ENCODE measurements at places on chromosomes 7 and 10. TPM values are rescaled to one million over a fixed set of nuclear protein-coding genes. Genes with fewer than 3 reads are reported as not detected.

DNA sequence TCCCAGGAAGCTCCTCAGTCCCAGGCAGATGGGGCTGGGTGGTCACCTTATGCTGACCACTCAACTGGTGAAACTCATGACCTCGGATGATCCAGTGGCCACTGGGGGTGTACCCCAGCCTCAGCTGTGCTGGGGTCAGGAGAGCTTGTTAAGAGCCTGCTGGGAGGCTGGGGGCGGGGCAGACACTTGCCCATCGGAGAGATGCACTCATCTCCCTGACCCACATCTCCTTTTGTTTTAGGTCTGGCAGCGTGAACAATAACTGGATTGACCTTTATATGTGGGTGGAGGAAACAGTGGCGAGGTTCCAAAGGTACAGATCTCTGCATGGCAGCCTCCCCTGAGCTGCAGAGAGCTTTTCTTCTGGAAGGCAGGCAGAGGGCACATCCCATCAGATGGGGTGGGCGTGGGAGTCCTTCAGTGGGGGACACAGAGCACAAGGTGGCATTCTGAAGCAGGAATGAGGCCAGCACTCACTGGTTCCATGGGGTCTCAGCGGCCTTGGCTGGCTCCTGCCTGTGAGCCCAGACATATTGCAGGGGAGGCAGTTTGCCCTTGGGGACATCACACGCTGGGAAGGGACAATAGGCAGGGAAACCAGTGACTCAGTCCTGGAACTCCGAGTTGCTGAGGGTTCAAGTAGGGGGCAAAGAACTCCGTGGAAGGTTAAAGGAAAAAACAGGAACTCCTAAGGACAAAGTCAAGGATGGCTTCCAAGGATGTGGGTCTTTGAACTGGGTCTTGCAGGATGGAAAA lies 5.2 kb downstream of the ANTXRL start:
- no peak overlapping the region for H3K4me3 ChIP-seq
- H3K27me3 ChIP-seq = no peaks in the 10 kb centered on the region
- no peaks in the 10 kb centered on the region for H3K4me1 ChIP-seq
- no peaks in the 10 kb centered on the region for H3K36me3 ChIP-seq

- no peak overlapping the region for H3K27ac ChIP-seq
- H3K36me3 ChIP-seq = no peaks in the 10 kb centered on the region
- H3K4me3 ChIP-seq = no peak overlapping the region
- H3K27me3 ChIP-seq = no peaks in the 10 kb centered on the region
- DNase-seq = no peak
These were observed 168.6 kb upstream of the NEBL start for GRCh38 chr10:21065621-21066248.

- H3K27ac ChIP-seq = no peak overlapping the region
- no peaks in the 10 kb centered on the region for H3K27me3 ChIP-seq
- DNase-seq = no peak
- no peak overlapping the region for H3K4me3 ChIP-seq
- no peaks in the 10 kb centered on the region for H3K36me3 ChIP-seq
These were observed 118.9 kb downstream of the ITIH5 start for GRCh38 chr10:7547829-7548228.

GRCh38 chr10:31683682-31684081 lies 244.9 kb downstream of the ARHGAP12 start:
- no peaks in the 10 kb centered on the region for H3K4me1 ChIP-seq
- H3K36me3 ChIP-seq = no peaks in the 10 kb centered on the region
- no peaks in the 10 kb centered on the region for H3K27me3 ChIP-seq

DNA sequence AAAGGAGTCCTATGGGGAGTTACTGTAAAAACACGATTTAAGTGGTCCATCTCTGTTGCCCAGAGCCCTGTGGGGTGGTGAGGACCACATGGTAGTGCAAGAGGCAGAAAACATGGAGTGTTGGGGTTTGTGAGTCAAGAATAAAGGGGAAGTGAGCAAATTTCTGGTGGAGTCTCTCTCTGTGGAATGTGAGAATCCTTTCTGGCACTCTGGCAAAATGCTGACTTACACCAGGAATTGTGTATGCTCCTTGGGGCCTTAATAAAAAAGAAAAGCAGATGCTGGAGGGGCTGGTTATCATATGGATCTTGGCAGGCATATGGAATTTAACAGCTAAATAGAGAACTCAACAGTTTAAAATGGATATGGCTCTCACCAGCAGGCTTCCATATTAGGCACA lies 486.0 kb downstream of the TNS3 start:
- no peaks in the 10 kb centered on the region for H3K36me3 ChIP-seq
- H3K4me1 ChIP-seq = no peaks in the 10 kb centered on the region
- H3K27ac ChIP-seq = no peak overlapping the region
- no peak for DNase-seq

- H3K27me3 ChIP-seq = no peaks in the 10 kb centered on the region
- H3K27ac ChIP-seq = no peak overlapping the region
- H3K4me1 ChIP-seq = peaks cover 5% of the 10 kb centered on the region
- H3K4me3 ChIP-seq = no peak overlapping the region
- DNase-seq = no peak
- no peaks in the 10 kb centered on the region for H3K36me3 ChIP-seq
These were observed 608.2 kb downstream of the PARD3 start for GRCh38 chr10:34206935-34207268.

DNA sequence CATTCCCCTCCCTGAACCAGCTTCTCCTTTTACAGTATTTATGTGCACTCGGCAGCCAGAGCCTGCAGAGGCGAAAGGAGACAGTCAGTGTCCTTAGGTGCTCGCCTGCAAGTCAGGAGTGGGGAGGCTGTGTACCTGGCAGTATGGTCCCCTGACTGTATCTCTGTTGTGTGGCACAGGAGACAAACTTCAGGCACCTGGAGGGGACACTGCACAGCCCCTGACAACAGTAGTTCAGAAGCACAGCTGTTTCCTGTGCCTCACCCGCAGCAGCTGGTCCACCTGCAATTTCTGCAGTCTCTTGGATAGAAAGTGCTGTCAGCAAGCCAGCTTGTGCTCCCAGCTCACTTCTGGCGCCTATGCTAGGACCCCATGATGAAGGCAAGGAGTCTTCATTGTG lies 73.4 kb upstream of the LAMB4 start:
- H3K27ac ChIP-seq = no peak overlapping the region
- no peaks in the 10 kb centered on the region for H3K4me1 ChIP-seq
- H3K27me3 ChIP-seq = no peaks in the 10 kb centered on the region
- no peaks in the 10 kb centered on the region for H3K36me3 ChIP-seq
- no peak for DNase-seq
- H3K4me3 ChIP-seq = no peak overlapping the region

- H3K4me3 ChIP-seq = no peak overlapping the region
- no peaks in the 10 kb centered on the region for H3K4me1 ChIP-seq
- peak; percentile 58 for DNase-seq
- H3K27ac ChIP-seq = no peak overlapping the region
- no peaks in the 10 kb centered on the region for H3K36me3 ChIP-seq
These were observed 527.8 kb downstream of the LRMDA start for GRCh38 chr10:75959209-75959608.

DNA sequence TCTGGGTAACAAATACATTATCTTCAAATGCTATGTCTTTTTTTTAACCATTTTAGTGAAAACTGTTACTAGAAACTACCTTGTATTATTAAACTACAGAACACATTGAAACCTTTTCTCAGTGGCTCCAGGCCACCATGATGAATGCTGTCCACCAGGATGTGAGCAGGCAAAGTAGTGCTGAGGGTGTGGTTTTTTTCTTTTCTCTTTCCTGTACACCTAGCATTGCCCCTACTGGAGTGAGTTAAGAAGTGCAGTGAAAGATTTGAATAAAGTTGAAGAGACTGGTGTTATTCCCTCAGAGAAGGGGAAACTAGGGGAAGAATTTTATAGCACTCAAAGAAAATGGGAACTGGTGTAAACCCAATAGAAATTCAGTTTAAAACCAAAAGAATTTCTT lies 120.0 kb upstream of the SAMD8 start:
- no peak overlapping the region for H3K27ac ChIP-seq
- DNase-seq = peak; percentile 22
- H3K4me3 ChIP-seq = no peak overlapping the region
- peaks cover 11% of the 10 kb centered on the region for H3K36me3 ChIP-seq

DNA sequence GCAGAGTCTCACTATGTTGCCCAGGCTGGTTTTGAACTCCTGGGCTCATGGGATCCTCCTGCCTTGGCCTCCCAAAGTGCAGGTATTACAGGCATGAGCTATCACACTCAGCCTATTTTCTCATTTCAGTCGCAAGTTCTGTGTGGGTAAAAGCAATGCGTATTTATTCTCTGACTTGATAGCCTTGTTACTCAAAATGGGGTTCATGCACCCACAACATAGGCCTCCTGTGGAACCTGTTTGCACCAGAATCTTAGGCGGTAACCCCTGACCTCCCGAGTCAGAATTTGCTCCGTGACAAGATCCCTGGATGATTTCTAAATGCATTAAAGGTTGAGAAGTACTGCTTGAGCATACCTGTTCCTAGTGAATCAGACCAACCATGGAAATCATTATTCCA lies 7.3 kb downstream of the IL2RA start:
- no peak overlapping the region for H3K27ac ChIP-seq
- H3K36me3 ChIP-seq = no peaks in the 10 kb centered on the region
- no peak overlapping the region for H3K4me3 ChIP-seq
- H3K27me3 ChIP-seq = no peaks in the 10 kb centered on the region
- DNase-seq = no peak

DNA sequence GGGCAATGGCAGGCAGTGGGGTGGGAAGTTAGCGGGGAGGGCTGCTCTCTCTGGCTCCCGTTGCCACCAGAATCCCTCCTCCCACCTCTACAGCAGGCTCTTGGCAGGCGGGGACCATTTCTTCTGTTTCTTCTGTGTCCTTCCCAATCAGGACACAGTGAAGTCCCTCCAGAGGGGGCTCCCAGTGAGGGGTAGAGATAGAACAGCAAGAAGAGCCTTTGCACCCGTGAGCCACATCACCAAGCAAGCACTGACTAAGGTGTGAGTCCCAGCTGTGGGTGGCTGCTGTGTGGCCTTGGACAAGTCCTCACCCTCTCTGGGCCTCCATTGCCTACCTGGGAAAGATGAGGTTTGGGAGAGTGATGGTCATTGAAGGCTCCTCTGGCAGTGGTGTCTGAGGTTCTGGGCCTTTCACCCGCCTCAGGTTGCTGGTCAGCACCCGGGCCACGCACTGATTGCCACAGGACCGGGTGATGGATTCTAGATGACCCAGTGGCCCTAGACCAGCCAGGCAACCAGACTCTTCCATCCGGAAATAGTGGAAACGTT lies 26.0 kb upstream of the PCBD1 start:
- no peaks in the 10 kb centered on the region for H3K4me1 ChIP-seq
- H3K36me3 ChIP-seq = no peaks in the 10 kb centered on the region
- no peak for DNase-seq
- no peaks in the 10 kb centered on the region for H3K27me3 ChIP-seq

DNA sequence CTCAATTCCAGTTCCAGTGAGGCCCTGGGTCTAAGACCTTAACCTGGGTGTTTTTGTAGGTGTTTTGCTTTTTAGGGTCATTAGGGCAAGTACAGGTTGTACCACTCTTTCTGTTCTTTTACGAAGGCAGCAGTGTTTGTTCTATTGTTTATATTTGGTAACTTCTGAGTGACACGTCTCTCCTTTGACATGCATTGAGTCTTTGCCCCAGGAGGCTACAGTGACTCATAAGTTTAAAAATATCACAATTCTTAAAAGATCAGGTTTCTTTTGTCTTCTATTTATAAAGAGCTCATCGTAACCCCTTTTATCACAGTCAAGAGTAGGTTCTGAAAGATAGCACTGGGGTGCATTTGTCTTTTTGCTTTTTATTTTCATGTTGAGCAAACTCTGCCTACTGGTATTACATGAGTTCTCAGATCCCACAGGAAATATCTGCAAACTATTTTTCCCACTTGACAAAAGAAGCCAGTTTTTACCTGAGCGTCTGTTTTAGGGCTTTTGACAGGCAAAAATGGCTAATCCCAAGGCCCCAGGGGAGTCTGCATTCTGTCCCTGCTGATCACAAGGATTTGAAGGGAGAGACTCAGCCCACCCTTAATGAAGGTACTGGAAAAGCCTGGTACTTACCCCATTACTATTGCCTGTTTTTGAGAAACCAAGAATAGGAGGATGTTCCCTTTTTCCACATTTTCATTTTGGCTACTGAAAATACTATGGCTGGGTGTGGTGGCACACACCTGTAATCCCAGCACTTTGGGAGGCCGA lies 7.9 kb downstream of the NUDT13 start:
- H3K36me3 ChIP-seq = peaks cover 3% of the 10 kb centered on the region
- no peaks in the 10 kb centered on the region for H3K27me3 ChIP-seq
- H3K4me3 ChIP-seq = peak overlapping the region; percentile 0
- H3K4me1 ChIP-seq = peaks cover 11% of the 10 kb centered on the region
- H3K27ac ChIP-seq = peak overlapping the region; percentile 88

- peaks cover 11% of the 10 kb centered on the region for H3K4me1 ChIP-seq
- DNase-seq = no peak
- H3K4me3 ChIP-seq = no peak overlapping the region
- H3K27me3 ChIP-seq = no peaks in the 10 kb centered on the region
- H3K27ac ChIP-seq = no peak overlapping the region
These were observed 31.7 kb upstream of the SYPL1 start for GRCh38 chr7:106143711-106144337.

- H3K4me3 ChIP-seq = no peak overlapping the region
- H3K36me3 ChIP-seq = no peaks in the 10 kb centered on the region
- no peak for DNase-seq
- H3K27ac ChIP-seq = no peak overlapping the region
These were observed 57.9 kb downstream of the ELFN1 start for GRCh38 chr7:1727812-1728570.

- H3K27ac ChIP-seq = no peak overlapping the region
- H3K36me3 ChIP-seq = no peaks in the 10 kb centered on the region
- DNase-seq = peak; percentile 25
- no peaks in the 10 kb centered on the region for H3K27me3 ChIP-seq
These were observed 159.2 kb downstream of the KCNMA1 start for GRCh38 chr10:77478247-77478961.

DNA sequence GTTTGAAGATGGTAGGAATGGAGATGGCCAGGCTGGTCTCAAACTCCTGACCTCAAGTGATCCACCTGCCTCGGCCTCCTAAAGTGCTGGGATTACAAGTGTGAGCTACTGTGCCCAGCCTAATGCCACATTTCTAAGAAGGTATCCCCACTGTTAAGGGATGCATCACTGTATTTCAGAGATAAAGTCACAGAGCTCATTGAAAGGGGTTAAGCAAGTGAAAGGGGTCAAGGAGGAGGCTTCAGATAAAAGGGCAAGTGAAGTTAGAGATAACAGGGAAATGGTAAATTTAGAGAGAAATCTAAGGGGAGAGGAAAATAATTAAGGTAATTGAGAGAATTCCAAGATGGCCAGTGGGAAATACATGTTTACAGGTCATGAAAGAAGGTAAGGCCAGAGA lies 93.0 kb upstream of the SP4 start:
- H3K36me3 ChIP-seq = no peaks in the 10 kb centered on the region
- H3K4me1 ChIP-seq = no peaks in the 10 kb centered on the region
- no peaks in the 10 kb centered on the region for H3K27me3 ChIP-seq
- H3K4me3 ChIP-seq = no peak overlapping the region
- no peak overlapping the region for H3K27ac ChIP-seq
- DNase-seq = no peak

The SHH gene
- total RNA-seq = not detected

The TMEM196 gene
- total RNA-seq = not detected

The SEMA3E gene
- total RNA-seq = 0.92 TPM
